ENCODE measurements at places on chromosomes 6 and 20.

DNA sequence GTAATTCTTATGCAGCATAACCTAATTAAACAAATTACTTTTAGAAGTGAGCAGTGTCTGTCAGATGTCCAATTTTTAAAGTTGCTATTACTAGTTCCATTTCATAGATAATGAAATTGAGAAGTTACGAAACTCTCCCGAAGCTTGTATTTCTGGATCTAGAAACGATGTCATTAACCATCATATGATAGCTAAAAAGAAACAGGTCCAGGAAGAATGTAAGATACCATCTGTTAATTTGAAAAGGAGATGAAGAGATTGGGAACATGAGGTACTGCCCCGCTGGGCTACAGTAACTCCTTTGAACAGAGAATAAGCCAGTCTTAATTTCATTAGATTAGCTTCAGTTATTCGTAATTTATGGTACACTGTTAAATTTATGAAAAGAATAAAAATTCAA lies 47.5 kb upstream of the TMX4 start:
- no peak for DNase-seq

GRCh38 chr6:8494730-8495129 lies 59.4 kb upstream of the SLC35B3 start:
- no peak for DNase-seq

GRCh38 chr6:167988154-167988495 lies 9.3 kb upstream of the KIF25 start:
- no peak for DNase-seq

- peak; percentile 97 for DNase-seq
Observed at GRCh38 chr20:3222635-3223600, 13.6 kb downstream of the ITPA start.

DNA sequence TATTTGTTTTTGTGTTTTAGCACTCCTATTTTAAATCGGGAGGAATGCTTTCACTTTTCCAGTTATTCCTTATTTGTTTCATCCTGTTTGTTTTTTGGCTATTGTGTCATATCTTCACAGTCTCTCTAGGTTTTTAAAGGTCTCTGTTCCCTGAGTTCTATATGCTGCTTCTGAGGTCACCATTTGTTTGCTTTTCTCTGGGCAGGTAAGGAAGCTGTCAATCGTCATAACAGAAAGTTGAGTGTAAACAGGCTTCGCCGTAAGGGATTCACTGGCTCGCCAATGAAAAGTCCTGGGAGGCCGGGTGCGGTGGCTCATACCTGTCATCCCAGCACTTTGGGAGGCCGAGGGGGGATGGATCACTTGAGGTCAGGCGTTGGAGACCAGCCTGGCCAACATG lies 48.7 kb upstream of the RPS6KA2 start:
- DNase-seq, result no peak

- no peak for DNase-seq
Observed at GRCh38 chr6:136532030-136532429, 18.2 kb downstream of the MAP7 start.

DNA sequence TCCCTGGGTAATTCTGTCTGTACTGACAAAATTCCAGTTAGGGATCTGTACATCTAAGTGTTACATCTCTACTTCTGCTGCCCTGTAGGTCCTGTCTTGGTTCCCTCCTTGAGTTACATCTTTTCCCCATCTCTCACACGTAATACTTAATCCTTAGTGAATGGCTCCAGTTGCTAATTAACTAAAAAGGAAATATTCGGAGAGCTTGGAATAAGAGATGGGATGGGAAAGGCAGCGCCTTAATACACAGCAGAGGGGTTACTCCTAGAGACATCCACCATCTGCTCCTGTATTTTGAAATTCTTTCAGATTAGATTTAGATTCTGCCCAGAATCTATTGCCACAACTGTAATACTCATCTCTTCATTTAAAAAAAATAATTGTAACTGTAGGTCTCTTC lies 384.0 kb downstream of the SAMD5 start:
- DNase-seq, result no peak

DNA sequence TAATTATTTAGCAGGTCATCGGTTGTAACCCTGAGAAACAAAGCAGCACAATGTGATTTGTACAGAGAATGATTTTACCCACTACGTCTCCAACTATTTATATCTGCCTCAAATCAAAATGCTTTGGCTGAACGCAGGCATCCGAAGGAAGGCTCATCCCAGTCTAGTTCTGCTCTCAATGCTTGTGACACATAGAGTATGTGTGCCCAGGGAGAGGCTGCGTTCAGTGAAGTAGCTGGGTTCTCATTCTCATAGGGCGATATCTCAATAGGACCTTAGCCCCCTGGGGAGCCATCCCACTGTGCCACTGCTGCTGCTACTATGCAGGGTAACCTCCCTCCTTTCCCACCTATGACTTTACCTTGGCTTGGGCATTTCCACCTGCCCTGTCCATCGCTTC lies 407 bp downstream of the GABRR2 start:
- no peak for DNase-seq

DNA sequence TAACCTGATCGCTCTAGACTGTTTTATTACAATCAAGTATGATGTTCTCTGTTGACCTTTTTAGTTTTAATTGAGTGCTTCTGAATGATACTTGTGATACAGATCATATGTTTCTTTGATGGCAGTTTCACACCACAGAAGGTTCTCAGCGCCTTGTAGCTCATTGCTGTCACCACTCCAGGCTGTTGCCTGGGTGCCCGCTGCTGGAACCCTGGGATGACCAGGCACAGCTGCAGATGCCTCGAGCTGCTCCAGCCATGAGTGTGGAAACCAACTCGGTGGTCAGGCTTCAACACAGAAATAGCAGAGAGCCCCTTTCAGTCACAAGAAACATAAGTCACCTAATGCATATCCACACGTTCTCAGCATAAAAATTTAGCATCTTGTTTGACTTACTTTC lies 112.7 kb downstream of the RPP40 start:
- no peak for DNase-seq

GRCh38 chr6:39772559-39773273 lies 19.5 kb upstream of the DAAM2 start:
- no peak for DNase-seq

GRCh38 chr6:72643214-72643613 lies 21.4 kb downstream of the KCNQ5 start:
- no peak for DNase-seq

GRCh38 chr6:36649086-36649485 lies 29.4 kb upstream of the CDKN1A start:
- DNase-seq, result no peak

DNA sequence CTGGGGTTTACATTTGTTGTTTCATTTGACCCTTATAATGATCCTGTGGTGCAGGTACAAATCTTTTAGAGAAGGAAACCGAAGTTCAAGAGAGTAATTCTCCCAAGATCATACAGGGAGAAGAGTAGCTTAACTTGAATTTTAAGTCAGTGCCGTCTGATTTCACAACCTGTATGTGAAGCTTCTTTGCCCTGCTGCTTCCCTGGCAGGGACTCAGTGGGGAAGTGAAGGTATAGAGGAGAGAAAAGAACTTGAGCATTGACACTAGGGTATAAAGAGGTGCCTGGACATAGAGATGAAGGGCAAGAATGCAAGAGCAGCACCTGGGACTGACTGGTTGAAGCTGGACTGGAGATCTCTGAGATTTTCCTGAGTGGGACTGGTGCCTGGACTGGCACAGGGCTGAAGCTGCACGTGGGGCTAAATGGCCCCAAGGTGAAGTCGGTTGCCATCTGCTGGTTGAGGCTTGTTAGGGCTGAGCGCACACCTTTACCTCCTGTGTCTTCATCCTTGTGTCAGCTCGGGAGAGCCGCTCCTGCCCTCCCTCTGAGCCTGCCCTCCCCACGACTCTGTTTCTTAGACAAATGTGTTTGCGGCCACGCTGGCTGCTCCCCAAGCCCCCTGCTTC lies 41.8 kb downstream of the FARS2 start:
- DNase-seq, result no peak

DNA sequence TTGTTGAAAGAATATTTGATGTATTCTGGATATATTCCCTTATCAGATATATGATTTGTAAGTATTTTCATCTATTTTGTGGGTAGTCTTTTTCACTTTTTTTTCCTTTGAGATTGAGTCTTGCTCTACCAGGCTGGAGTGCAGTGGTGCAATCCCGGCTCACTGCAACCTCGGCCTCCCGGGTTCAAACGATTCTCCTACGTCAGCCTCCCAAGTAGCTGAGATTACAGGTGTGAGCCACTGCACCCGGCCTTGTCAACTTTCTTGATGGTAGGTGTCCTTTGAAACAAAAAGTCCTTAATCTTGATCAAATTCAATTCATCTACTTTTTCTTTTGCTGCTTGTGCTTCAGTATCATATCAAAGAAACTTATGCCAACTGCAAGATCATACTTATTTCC lies 297.2 kb upstream of the NRSN1 start:
- no peak for DNase-seq

DNA sequence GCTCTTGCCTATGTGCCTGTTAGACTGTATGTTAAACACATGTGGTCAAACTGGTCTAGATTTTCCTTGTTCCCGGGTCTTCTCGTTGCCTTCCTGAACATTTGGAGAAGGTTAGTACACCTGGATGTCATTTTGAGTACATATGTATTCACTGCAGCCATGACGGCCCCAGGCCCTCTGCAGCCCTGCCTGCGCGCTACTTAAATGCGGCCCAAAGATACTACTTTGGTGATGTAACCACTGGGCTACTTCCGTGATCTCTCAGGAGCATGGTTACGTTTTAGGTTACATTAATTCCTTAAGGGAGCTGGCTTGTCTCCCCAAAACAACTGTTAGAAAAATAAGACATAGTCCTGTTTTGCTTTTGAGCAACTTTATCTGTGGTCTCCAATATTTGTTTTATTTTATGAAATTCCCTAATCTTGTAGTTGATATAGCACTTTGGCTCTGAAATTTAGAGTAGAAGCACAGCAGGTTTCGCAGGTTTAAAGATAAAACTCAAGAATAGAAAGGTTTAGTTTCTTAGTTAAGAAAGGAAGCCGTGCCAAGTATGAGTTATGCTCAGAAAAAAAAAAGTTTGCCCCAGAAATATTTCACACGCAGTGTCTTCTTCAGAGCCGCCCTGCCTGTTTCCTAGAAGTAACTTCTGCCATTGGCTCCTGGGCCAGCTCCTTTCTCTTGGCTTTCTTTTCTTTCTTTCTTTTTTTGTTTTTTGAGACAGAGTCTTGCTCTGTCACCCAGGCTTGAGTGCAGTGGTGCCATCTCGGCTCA lies 38.1 kb downstream of the TIAM2 start:
- no peak for DNase-seq

DNA sequence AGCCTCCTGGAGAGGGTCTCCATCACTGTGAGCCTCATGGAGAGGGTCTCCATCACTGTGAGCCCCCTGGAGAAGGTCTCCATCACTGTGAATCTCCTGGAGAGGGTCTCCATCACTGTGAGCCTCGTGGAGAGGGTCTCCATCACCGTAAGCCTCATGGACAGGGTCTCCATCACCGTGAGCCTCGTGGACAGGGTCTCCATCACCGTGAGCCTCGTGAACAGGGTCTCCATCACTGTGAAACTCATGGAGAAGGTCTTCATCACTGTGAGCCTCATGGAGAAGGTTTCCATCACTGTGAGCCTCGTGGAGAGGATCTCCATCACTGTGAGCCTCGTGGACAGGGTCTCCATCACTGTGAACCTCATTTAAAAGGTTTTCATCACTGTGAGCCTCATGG lies 140.0 kb downstream of the ERMARD start:
- no peak for DNase-seq

GRCh38 chr6:31079656-31080261 lies 32.6 kb downstream of the C6orf15 start:
- peak; percentile 2 for DNase-seq

DNA sequence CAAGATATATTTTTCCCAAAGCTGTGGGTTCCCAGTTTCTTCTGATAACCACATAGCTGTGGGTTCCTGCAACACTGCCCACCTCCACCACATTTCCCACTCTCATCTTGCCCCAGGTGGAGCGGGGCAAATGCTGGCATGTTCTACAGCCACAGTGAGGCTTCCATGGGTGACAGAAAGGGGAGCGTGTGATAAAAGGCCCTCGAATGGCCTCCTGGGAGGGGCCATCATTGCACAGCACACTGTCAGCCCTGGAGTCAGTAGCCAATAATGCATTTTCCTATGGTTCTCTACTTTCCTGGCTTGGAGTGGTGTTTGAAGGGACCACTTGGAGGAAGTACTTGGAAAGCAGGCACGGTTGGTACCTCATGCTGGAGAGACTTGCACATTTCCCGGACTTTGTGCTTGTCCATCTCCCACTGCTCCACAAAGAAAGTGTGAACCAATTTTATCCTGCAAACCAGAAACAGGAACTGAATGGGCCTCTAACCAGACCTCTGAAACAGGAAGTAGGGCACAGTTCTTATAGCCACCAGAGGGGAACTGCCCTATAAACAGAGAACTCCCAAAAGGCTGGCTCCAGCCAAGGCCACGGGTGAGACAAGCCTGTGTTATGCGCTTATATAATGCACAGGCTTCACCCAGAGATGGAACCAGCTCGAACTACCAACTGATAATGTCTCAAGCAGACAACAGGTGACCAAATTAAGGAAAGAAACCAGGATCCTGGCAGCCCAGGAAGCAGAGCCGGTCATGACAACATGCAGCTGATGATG lies 8.6 kb downstream of the MAP3K5 start:
- no peak for DNase-seq

DNA sequence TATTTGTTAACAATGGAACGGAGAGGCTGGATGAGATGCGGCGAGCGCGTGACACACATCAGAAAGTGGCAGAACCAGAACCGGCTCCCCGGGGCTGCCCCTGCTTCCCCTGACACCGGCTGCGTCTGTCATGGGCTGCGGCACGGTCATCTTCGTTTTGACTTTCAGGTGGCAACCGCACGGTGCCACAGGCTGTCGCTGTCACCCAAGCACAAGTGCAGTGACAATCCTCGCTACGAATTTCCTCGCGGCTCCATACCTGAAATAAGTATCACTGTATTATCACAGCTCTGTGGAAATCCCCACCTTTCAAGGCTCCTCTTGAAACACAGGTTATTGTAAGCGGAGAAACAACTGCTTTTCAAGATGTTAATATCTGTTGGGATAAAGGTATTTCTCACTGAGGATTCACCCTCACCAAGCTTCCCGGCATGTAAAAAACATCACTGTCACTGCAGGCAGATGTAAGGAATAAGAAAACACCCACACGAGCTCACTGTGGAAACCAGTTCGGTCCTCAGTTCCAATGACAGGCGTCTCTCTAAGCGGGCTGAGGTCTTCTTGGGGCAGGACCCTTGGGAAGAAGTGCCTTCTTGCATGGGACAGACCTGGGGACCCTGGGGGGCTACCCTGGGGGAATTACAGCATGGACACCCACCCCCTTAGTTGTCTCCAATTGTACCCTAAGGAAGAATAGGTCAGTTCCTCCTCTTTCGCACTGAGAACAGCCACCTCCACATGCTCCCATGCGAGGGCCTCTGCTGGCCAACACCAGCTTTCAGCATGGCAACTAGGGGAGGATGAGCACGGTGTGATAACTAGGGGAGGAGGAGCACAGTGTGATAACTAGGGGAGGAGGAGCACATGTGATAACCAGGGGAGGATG lies 86.3 kb downstream of the DACT2 start:
- DNase-seq, result no peak

- no peak for DNase-seq
Observed at GRCh38 chr6:111427341-111428116, 55.5 kb downstream of the REV3L start.

GRCh38 chr6:146891615-146892265 lies 293.0 kb downstream of the ADGB start:
- no peak for DNase-seq

GRCh38 chr6:46323312-46323965 lies 152.7 kb upstream of the ENPP5 start:
- DNase-seq, result no peak

GRCh38 chr6:10030942-10031537 lies 383.8 kb downstream of the TFAP2A start:
- no peak for DNase-seq

- DNase-seq, result no peak
Observed at GRCh38 chr20:49276161-49276960, 1.5 kb downstream of the ZNFX1 start.
